Dermis blood vessel endothelial cell (primary cell): ENCODE measurements at places on chromosomes 11 and 22. TPM values are rescaled to one million over a fixed set of nuclear protein-coding genes. Genes with fewer than 3 reads are reported as not detected.
A peak's percentile ranks its signal among the peaks of the same experiment; 100 is the strongest.

DNA sequence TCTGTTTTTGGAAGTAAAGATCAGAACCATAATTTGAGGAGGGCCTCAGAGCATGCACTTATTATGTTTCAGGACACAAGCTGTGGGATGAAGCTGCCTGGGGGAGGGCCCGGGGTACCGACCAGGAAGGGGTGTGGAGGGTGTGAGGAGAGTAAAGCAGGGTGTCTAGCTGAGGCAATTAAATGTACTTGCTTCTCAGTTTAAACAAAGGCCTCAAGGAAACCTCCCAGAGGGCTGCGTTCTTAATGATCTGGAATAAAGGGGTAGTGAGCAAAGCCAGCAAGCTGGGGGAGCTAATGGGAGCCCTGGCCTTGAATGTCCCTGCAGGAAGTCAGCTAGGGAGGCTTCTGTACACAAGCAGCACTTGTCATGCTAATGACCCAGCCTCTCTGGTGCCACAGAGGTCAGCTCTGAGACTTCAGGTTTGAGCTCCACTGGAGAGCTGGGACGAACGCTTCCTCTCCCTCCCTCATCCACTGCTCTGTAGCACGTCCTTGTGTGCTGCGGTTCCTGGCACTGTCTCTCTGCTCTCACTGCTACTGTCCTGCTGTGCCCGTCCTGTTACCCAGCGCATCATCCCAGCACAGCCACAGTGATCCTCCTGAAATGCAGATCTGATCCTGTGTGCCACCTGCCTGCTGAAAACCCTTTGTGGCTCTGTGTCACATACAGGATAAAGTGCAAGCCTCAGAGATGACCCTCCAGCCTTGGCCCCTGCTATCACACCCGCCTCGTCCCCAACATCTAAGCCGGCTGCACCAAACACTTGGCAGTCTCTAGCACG is 159.7 kb downstream of the DBX1 start:
- DNase-seq, result no peak

GRCh38 chr11:90426442-90426841 is 203.6 kb upstream of the CHORDC1 start:
- DNase-seq, result no peak

Gene LARGE1
- 7.2 and 14.0 TPM in 2 replicates for total RNA-seq

GRCh38 chr11:37449146-37449545 is 851.1 kb upstream of the RAG2 start:
- no peak for DNase-seq

Gene ARHGAP42
- 6.0 and 13.4 TPM in 2 replicates for total RNA-seq

DNA sequence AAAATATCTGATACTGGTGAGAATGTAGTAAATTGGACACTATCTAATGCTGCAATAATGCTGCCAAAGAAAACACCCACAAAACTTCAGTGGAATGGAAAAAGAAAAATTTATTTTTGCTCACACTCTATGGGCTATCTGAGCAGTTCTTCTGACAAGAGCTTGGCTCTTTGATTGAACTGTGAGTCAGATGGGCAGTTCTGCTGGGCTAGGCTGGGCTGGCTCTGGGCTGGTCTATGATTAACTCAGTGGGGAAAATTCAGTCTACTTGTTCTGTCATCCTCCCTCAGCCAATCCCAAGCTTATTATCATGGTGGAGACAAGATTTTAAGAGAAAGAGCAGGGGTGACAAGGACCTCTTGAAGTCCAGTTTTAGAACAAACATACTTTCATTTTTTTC is 1404.8 kb downstream of the LRRC4C start:
- DNase-seq, result no peak

DNA sequence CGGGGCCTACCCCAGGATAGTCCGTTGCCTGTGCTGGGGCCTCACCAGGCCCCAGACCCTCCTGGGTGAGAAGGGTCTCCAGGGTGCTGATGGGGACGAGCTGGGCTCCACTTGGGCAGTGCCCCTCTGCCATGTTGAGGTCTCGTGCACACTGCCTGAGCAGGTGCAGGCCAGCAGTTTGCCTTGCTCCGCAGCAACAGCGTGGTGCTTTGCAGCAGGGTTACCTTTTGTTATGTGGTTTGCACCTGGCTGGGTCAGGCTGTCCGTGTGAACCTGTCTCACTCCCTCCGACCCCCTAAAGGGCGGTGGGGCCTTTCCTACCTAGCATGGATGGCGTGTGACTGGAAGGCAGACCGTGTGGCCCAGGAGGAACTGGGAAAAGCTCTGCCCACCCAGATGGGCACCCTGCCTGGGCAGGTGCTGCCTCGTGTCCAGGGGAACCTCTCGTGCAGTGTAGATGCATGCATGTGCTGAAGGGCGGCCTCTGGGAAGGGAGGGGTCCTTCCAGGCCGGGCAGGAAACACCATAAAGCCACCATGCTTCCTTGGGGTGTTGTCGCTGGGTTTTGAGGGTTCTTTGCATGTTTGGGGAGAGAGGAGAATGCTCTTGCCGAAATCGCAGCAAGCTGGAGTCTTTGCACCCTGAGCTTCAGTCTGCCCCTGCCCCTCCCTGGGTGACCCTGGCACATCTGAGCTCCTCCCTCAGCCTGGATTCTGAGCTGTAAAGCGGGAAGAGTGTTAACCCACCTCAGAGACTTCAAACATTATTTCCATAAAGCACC is 75.4 kb upstream of the PPARA start:
- DNase-seq, result peak; percentile 30

DNA sequence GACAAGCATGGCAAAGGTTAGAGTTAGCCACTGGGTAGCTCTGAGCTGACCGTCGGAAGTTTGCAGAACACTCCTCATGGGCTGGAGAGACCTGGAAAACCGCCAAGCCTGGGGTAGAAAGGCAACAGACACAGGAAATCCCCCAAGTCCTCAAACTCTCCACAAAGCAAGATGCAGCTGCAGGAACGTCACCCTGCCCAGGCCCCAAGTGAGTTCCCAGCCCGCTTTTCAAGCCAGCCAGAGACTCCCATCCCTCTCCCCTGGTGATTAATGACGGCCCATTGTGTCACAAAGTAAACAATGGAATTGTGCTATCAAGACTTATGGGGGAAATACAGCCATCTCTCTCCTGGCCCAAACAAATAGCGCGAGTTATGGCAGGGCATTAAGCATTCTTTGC is 633.0 kb downstream of the TBC1D22A start:
- DNase-seq, result no peak

DNA sequence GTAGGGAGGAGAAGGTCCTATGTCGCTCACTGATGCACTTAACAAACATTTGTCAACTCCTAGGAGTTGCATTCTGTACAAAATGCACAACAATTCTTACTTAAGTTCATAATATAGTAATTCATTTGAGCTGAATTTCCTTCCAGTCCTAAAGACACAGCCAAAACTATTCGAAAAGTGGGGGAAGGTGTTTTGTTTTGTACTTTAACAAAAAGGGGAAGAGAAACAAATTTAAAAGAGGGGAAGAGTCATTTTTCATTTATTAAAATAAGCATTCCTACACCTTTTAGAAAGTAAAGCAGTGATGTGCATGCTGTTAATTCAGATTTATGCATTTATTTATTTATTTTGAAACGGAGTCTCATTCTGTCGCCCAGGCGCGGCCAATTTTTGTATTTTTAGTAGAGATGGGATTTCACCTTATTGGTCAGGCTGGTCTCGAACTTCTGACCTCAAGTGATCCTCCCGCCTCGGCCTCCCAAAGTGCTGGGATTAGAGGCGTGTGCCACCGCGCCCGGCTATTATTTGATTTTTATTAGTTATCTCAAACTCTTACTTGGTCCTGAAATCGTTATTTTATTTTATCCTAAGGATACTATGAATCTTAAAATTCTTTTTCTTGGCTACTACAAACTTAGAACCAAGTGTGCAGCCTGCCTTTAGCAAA is 1.1 kb upstream of the FANCF start:
- DNase-seq, result no peak

DNA sequence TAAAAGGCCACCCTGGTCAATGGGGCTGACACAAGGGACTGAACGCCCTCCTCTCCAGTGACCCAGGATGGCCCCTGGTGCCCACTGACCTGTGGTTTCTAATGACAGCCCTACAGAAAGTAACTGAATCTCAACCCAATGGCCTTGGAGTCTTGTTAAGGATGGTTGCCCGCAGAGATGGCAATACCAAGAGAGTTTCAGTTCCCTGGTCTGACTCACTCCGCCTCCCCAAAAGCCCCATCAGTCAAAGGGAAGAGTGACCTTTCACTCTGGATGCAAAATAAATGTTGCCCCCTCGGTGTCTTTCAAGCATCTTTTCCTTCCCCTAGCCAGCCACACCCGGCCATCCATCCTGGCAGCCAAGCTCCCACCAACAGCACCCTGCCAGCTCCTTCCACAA is 57.7 kb upstream of the ISX start:
- no peak for DNase-seq

GRCh38 chr11:57662893-57663292 is 5.0 kb upstream of the ZDHHC5 start:
- DNase-seq, result no peak

DNA sequence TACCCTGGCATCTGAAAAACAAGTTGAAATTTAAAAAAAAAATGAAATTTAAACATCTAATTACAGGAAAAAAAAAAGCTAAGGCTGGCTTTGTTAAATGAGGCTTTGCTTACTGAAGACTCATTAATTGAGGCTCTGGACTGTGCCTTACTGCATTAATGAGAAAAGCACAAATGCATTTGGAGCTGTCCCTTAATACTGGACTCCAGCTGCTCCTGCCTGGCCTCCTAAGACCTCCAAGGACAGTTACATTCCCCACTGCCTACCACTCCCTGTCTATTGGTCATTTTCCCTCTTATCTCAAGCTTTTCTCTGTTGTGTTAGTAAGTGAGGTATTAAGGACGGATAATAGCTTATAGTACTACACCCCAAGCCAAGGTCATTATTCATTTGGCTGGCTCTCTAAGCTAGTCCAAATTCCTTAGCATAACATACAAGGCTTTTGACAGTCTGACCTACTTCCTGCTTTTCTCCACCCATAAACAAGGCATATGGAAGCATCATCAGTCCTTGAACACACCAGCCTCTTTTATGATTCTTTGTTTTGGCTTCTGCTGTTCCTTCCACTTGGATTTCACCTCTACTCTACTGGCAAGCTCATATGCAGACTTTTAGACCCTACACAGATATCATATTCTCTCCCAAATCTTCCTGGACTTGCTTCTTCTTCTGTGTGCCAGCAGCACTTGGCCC is 62.5 kb downstream of the USP35 start:
- DNase-seq, result peak; percentile 53

Gene OR5A1
- under 0.01 TPM in 1 of 2 replicates, not detected in the other for total RNA-seq

DNA sequence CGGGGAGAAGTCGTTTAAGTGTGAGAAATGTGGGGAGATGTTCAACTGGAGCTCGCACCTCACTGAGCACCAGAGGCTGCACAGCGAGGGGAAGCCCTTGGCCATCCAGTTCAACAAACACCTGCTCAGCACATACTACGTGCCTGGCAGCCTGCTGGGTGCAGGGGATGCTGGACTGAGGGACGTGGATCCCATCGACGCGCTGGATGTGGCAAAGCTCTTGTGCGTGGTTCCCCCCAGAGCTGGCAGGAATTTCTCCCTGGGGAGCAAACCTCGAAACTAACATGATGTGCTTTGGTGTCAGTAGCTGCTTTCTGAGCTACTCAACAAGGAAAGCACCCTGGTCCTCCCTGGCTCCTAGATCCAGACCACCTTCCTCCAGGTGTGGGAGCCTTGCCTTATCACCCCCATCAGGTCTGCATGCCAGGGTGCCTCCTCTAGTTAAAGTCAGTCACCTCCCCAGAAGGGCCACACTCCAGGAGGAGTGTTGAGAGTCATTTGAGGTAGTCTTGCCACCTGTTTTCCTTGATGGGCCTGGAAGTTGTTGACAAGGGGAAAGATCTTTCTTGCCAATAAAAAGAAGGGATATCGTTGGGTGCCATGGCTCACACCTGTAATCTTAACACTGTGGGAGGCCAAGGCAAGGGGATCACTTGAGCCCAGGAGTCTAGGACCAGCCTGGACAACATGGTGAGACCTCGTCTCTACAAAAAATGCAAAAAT is 12.9 kb downstream of the ZNF74 start:
- no peak for DNase-seq

DNA sequence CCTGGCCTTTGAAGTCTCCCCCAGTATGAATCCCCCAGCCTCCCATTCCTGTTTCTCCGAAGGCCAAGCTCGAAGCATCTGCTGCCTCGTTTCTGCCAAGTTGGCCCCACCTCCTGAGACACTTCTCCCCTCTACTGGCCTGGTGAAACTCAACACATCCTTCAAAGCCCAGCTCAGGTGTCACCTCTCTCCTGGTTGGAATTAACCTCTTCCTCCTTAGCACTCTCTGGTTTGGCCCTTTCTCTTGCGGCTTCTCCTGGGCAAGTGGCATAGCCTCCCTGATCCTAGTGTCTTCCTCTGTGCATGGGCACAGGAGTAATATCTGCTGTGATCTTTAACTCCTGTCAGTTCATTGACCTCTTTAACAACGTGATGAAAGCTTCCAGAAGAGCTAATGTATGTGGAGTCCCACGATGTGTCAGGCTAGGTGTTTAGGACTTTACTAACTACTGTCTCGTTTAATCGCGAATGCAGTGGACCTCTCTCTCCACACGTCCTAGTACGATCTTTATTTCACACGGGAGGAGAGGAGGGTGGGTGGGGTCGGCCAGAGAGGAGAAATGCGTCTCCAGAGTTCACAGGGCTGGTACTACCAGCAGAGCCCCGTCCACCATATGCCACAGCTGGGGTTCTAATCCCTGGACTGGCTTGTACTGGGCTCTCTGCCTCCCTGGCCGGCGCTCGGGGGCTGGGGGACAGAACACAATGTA is 826 bp upstream of the PTPRJ start:
- no peak for DNase-seq

GRCh38 chr11:28566339-28567089 is 458.3 kb downstream of the METTL15 start:
- DNase-seq, result peak; percentile 93

GRCh38 chr11:94593030-94593429 is 25.9 kb downstream of the PIWIL4 start:
- DNase-seq, result no peak

- DNase-seq, result no peak
Observed at GRCh38 chr11:15027956-15028355, 45.4 kb upstream of the CALCB start.

DNA sequence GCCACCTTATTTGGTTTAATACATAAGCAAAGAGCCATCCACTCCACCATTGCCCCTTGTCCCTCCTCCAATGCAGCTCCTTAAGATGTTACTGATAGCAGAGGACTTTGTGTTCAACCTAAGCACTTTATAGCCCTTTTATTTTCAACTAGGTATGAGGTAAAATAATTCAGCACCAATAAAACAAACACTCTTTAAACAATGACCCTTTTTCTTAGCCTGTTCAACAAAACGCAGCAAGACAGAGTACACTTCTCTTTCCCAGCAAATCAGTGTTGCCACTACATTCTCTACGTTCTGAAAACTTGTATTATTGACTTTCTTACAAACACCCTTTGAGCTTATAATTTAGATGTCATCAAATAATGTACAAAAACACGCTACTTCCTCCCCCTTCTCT is 104.0 kb upstream of the IGLL5 start:
- no peak for DNase-seq

Gene SMCO4
- 6.2 and 25.5 TPM in 2 replicates for total RNA-seq

- DNase-seq, result no peak
Observed at GRCh38 chr11:81246941-81247340, 1486.7 kb downstream of the FAM181B start.

GRCh38 chr11:86459682-86460460 is 85.2 kb downstream of the CCDC81 start:
- DNase-seq, result peak; percentile 99

Gene HTATIP2
- total RNA-seq, result 75.9 and 94.3 TPM in 2 replicates
